CD4-positive, alpha-beta T cell treated with Interleukin-4 for 4 hours (primary cell): ENCODE measurements at places on chromosomes 7 and 10.
A peak's percentile ranks its signal among the peaks of the same experiment; 100 is the strongest.

- peak; percentile 67 for DNase-seq
Observed at GRCh38 chr10:43396928-43397624, 11.9 kb downstream of the HNRNPF start.

DNA sequence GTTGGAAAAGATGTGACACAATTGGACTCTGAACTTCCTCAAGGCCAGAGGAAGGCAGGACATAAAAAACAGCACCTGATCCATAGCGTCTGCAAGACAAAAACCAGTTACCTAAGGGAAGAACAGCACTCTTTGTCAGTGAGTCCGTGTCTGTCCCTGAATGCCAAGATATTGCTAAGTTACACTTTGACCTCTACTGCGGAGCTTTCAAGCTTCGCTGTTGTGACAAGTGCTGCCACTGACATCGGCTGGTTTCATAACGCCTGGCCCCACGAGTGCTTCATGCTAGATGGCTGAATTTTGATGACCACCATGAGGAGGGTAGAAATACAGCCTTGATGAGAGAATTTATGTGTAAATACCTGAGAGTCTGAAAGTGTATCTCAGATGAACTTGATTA, 49.7 kb upstream of the JAZF1 start:
- no peak for DNase-seq

DNA sequence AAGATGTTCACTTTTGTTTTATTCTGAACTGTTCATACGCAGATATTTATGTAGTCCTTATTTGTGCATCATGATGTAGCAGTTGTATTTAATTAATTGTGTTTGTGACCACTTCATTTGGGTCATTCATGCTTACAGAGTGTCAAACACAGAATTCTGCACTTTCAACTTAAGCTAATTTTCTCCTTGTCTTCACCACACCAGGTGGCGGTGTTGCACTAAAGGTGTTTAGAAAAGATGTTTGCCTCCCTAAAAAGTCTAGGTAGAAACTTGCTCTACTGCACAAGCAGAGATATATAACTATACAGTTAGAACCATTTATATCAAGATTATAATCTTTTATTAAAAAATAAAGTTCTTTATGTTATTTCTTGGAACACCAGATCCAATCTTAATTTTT, 1.3 kb upstream of the TAS2R38 start:
- no peak for DNase-seq

GRCh38 chr7:90484706-90485105, 15.3 kb downstream of the PTTG1IP2 start:
- DNase-seq: no peak

- no peak for DNase-seq
Observed at GRCh38 chr7:155256761-155257481, 40.8 kb upstream of the INSIG1 start.

DNA sequence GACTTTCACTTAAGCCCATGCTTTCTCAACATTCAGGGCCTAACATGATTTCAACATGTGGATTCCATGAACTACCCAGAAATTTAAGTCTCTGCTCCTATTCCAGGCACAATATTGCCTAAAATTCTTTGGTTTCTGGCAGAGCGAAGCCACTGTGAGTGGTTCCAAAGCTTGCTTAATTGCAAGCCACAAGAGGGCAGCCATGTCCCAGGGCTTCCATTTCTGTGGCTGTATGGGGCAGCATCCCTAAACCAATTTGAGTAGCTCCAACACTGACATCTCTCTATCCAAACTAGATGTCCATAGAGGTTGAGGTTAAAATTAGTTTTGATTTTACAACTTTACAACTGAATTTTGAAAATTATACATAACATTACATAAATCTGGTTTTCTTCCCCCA, 56.3 kb upstream of the MDFIC start:
- peak; percentile 70 for DNase-seq

DNA sequence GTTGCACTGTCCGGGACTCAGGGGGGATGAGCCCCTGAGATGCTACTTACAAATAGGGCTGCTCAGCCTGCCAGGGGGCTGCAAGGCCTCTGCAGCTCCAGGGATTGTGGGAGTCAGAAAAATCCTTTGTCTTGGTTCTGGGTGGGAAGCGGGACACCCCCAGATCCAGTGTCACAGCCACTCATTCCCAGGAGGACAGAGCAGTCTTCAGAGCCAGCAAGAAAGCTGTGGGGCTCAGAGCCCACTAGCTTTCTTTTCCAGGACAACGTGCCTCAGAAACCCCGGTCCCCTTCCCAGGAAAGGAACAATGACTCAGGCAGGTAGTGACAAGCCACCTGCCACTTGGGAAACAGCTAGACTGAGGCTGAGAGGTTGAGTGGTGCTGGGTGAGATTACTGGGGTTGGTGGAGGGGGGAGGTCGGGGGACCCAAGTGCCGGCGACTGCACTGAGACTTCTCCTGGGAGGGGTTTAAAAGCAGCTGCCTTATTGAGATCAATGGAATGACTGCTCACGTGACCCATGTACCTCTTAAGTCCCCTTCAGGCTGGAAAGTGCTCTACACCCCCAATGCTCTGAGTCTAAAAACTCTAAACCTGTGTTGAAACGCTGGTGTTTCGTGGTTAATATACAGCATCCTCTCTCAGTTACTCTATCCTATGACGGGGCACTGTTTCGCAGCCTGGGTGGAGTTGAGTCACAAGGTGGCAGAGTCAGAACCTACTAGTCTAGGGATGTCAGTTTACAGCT, 123.6 kb downstream of the UBE2H start:
- no peak for DNase-seq

GRCh38 chr10:69781576-69781975, 20.1 kb upstream of the COL13A1 start:
- no peak for DNase-seq

- DNase-seq: no peak
Observed at GRCh38 chr10:119480667-119481066, 61.9 kb downstream of the RGS10 start.

DNA sequence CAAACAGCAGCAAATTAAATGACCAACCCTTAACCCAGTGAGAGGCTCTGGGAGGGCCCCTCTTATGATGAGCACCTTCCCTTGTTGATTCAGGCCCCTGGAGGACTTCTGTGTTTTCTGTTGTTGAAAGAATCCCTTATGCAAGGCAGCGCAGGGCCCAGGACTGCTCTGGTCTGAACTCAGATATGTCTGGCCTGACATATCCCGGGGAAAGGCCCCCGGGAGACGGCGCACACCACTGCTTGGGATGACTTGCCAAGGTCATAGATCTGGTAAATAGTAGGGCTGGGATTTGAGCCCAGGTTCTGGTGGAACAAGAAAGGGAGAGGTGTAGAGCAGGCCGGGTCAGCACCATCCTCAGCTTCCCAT, 124.0 kb downstream of the AOAH start:
- no peak for DNase-seq

GRCh38 chr7:130950741-130951140, 216.7 kb upstream of the KLF14 start:
- no peak for DNase-seq

DNA sequence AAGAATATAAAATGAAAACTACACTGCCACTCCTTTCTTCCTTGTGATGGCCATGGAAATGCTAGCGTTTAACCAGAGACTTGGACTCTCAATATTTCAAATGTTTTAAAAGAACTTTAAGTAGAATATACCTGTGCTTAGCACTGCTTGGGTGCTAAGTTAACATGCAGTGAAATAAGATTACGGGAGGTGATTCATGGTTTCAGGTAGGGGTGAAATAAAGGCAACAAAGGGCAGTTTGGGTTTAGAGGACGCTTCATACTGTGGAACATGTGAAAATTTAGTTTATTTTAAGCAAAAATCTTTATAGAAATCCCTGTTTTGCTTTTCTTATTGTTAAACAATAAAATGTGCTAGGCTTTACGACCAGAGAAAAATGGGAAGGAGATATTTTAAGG, 94.0 kb downstream of the PTPRZ1 start:
- DNase-seq: no peak
